Right hindlimb (tissue), 1 donor: ENCODE measurements at places on chromosomes 11 and 22.

- no peak for DNase-seq
Measured at GRCh38 chr11:118046051-118046963, 30.6 kb upstream of the TMPRSS4 start.

GRCh38 chr22:32916025-32916424 is 114.5 kb downstream of the TIMP3 start:
- no peak for DNase-seq

DNA sequence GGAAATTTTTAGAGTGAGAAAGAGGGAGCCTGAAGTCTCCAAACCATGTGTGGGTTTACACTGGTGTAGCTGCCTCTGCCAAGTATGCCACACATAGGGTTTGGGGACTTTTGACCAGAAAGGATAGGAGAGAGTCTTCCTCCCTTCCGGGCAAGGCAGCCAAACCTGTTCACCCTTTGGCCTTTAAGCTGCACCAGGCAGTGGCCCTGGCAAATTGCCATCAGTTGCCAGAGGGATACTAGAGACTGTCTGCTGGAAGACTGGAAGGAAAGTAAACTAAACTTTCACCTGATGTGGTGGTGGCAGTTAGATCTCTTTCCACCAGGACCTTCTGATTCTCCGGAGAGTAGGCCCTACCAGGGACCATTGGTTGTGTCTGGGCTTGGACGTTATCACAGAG is 1263.2 kb downstream of the FAM181B start:
- no peak for DNase-seq

DNA sequence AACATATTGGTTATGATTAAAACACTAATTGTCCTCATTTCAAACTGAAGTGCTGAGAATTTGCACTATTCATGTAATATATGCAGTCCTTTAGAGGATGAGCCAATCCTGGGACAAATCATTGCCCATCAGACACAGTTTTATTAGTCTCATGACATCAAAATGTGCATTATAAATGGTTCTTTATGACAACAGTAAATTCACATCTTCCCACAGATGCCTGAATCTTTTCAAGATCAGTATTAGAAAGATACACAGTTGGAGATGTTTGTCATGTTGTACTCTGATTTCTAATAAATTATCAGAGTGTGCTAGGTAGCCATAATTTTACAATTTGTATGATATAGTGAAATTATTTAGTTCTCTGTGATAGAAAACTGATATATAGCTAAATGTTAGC is 813.5 kb downstream of the FAM181B start:
- DNase-seq, result no peak

- no peak for DNase-seq
Measured at GRCh38 chr11:120386318-120386717, 50.1 kb downstream of the ARHGEF12 start.

DNA sequence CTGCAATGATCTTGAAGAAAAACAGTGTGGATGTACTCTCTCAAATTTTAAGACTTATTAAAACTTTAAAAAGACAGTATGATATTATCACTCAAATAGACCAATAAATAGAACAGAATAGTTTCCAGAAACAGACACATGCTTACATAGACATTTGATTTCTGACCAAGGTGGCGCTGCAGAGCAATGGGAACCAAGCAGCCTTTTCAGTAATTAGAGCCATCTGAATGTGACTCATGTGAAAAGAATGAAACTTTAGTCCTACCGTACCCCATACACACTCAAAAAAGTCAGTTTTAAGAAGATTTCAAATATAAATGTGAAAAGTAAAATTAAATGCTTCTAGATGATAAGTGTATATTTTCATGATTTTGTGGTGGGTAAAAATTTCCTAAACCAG is 74.2 kb upstream of the MS4A8 start:
- DNase-seq, result no peak

DNA sequence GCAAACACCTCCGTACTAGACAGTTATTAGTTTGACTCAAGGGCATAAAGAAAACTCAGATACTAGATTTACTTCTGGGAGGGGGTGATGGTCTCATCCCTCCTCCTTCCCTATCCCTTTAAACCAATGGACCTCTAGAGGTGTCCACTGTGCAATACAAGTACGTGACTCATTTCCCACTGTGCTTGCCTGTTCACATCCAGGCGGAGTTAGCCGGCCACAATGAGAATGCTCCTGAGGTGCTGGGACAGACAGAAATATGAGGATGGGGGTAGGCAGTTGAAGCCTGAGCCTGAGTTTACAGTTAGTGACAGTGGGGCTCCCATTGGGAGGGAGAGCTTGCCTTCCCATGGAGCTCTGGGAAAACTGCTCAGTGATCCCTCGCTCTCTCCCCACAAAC is 8.4 kb upstream of the PMM1 start:
- DNase-seq, result no peak

- no peak for DNase-seq
Measured at GRCh38 chr11:36736103-36736502, 138.1 kb upstream of the RAG2 start.

GRCh38 chr11:124727474-124727873 is 12.3 kb upstream of the NRGN start:
- no peak for DNase-seq

DNA sequence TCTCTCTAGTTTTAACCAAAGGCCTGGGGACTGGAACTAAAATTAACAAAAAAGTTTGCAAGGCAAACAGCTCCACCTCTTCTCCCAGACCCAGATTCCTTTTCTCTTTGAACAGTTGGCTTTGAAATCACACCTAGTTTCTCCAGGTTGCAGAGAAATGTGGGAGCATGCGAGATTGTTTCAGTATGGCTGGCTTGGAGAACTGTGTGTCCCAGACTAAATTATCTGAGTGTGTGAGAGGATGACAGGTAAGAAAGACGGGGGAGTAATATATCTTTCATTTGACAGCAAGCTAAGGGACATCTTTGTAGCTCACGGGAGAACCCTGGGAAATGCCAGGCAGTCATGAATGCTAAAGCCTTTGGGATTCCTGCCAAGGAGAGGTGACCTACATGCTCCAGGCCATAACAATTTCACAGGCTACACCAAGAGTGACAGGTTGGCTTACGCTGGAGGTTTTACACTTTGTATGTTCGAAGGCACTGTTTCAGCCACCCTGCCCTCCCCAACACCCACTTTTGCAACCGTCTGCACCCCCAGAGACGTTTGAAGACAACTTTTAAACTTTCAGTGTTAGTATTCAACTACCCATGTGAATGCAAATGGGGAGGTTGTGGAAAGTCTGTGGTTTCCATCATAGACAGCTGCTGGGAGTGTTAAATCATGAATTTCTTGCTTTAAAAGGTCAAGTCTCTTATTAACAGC is 109.3 kb upstream of the SNX19 start:
- no peak for DNase-seq

DNA sequence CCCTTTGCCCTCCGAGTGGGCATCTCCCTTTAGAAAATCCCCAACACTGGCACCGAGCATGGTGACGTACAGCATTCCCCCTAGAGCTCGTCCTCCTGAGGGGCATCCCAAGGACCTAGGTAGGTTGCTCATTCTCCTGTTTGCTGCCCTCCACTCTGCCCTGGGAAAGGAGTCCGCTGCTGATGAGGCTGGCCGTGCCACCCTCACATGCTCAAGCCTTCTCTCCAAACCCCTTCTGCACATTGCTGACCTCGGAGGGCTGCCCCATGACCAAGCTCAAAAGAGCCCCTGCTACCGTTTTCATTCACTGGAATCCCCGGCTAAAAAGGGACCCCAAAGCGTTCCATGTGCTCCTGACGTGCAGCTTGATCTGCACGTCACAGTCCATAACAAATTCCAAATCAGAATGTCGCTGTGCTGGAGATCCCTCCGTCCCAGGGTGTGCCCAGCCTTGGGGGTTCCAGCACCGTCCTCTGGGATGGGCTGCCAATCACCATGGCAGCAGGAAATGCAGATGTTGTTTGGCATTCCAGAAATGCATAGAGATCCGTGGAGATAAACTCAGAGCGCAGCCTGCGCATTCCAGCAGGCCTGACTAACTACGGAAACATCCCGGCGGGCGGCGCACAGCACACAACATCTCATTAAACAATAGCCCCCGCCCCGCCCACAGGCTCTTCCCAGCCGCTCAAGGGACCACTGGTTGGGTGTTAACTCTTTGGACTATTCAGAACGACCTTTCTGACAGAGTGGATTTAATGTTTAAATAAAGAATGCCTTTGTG is 26.3 kb upstream of the GNB1L start:
- DNase-seq, result peak; percentile 90

DNA sequence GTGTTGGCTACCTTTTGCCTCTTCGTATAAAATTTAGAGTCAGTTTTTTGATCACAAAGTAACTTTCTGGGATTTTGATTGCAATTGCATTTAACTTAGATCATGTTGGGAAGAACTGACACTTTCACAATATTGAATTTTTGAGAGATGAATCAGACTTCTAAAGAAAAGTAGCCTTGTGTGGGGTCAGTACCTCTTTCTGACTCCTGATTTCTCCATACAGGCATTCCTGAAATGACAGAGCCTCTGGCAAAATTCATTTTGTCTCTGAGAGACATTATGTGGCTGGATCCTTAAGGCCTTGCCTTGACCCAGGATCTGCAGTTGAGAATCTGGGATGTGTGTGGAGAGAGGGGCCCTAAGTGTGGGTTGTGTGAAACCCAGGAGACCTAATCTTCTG is 37.8 kb downstream of the PPFIBP2 start:
- no peak for DNase-seq

- DNase-seq, result peak; percentile 32
Measured at GRCh38 chr11:20161230-20161918, 1.1 kb upstream of the DBX1 start.

- DNase-seq, result no peak
Measured at GRCh38 chr11:113481226-113481625, 6.0 kb upstream of the DRD2 start.

GRCh38 chr22:44439356-44440223 is 58.4 kb downstream of the RTL6 start:
- DNase-seq, result no peak

- DNase-seq, result no peak
Measured at GRCh38 chr22:41501209-41501608, 32.3 kb downstream of the ACO2 start.

DNA sequence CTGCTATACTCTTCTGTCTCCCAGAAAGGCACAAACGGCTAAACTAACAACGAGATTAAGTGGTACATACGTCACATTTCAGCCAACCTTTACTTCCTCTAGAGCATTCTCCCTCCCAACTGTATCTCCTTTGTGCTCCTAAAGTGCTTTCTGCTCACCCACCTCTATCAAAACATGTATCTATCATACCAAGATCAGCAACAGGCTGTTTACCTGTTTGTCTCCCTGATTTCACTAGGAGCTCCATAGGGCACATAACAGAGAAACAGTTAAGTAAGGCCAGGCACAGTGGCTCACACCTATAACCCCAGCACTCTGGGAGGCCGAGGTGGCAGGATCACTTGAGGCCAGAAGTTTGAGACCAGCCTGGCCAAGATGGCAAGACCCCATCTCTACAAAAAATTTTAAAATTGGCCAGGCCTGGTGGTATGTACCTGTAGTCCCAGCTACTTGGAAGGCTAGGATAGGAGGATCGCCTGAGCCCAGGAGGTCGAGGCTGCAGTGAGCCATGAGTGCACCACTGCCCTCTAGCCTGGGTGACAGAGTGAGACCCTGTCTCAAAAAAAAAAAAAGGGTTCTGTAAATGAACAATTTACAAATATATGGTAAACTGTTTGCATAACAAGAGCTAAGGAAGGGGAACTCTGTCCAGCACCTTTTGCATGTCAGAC is 2.8 kb downstream of the NDUFC2 start:
- no peak for DNase-seq

DNA sequence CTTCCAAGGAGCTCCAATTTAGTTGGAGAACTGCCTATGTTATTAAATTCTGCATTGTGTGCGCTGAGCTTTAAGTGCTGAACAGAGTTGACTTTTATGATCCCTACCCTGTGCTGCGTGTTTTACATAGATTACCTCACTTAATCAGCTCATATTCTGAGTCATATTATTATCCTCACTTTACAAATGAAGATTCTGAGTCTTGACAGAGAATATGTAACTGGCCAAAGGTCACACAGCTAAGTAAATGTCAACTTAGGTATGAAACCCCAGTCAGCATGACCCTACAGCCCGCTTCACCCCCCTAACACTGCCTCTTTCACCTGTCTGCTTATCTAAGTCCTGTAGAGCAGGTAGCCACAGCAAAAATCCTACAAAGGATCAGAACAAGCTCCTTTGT is 19.8 kb upstream of the TMPRSS5 start:
- no peak for DNase-seq

GRCh38 chr11:17595526-17596309 is 48.7 kb downstream of the OTOG start:
- DNase-seq, result peak; percentile 7

GRCh38 chr11:844693-845644 is 2.3 kb downstream of the TSPAN4 start:
- peak; percentile 96 for DNase-seq

DNA sequence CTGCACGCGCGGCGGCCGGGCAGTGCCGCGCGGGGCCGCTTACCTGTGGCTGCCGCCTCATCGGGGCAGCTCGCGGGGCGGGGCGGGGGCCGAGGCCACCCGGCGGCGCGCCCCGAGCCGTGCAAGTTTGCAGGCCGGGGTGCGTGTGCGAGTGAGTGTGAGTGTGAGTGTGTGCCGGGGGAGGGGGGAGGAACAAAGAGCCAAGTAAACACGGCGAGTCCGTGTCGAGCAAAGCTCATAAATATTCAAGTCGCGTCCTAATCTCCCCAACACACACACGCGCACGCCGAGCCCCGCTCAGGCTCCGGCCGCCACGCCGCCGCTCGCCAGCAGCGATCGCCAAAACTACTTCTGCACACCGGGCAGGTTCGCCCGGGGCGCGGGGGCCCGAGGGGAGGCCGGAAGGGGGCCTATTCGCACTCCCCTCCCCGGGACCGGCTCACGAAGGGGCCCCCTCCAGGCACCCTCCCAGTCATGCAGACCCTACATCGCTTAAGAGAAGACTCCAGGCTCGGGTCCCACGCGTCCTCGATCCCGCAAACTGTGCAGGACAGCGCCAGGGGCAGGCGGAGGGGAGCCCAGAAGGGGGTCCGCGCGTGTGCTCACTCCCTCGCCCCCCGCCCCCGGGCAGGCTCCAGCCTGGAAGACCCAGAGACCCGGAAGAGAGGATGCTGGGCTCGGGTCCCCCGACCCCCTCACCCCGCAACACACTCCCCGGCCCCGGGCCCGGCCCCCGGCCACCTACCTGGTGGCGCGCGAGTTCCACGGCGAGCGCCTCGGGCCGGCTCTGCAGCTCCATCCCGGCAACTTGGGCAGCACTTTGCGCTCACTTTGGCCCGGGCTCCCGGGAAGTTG is 827 bp downstream of the PHF21B start:
- no peak for DNase-seq

DNA sequence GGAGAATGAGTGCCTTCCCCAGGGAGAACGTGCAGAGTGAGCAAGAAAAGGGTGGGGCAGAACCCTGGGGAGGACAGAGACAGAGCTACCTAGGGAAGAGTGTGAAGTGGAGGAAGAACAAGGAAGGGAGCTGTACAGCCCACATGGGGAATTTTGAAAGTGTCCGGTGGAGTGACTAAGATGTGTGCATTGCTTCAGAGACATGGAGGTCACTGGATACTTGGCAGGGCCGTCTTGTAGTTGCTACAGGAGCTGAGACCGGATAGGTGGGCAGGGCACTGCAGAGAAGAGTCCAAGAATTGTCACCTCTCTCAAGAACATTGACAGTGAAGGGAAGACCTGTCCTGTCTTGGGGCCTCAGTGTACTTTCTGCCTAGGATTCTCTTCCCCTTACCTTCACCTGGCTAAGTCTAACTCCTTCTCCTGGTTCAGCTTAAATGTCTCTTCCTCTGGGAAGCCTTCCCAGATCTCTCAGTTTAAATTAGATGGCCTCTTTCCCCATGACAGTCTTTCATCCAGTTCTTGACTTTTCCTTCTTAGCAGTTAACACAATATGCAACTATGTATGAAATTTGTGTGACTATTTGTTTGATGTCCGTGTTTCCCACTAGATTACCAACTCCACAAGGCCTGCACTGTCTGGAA is 9.2 kb upstream of the P2RY6 start:
- DNase-seq, result no peak
